HepG2 (cell line): ENCODE measurements at places on chromosomes 3 and 15. TPM values are rescaled to one million over a fixed set of nuclear protein-coding genes. Genes with fewer than 3 reads are reported as not detected.

ALDH1A2 gene
- 0.64 TPM in 1 of 2 replicates, not detected in the other for total RNA-seq

CD200 gene
- not detected in 2 replicates for total RNA-seq

AMIGO3 gene
- total RNA-seq: 0.35 TPM in 1 of 2 replicates, not detected in the other

PPM1L gene
- 1.4 TPM in 2 replicates for total RNA-seq

SIDT1 gene
- 0.07 TPM in 1 of 2 replicates, not detected in the other for total RNA-seq

MORF4L1 gene
- 218 and 361 TPM in 2 replicates for total RNA-seq

OSTN gene
- total RNA-seq: not detected in 2 replicates

CLDN18 gene
- total RNA-seq: not detected in 2 replicates

CCDC33 gene
- not detected in 2 replicates for total RNA-seq

CCK gene
- not detected in 2 replicates for total RNA-seq

GABRG3 gene
- total RNA-seq: not detected in 2 replicates

FILIP1L gene
- 8.1 and 10.2 TPM in 2 replicates for total RNA-seq

ST8SIA2 gene
- not detected in 2 replicates for total RNA-seq

PLSCR5 gene
- total RNA-seq: not detected in 2 replicates

CASR gene
- not detected in 2 replicates for total RNA-seq

RBSN gene
- 11.8 and 14.7 TPM in 2 replicates for total RNA-seq

CCDC9B gene
- 1.0 and 1.6 TPM in 2 replicates for total RNA-seq

GOLGA8M gene
- total RNA-seq: not detected in 2 replicates

LACTB gene
- total RNA-seq: 23.0 and 31.0 TPM in 2 replicates

ASB14 gene
- not detected in 2 replicates for total RNA-seq

ECE2 gene
- not detected in 2 replicates for total RNA-seq

IQSEC1 gene
- 17.4 and 24.2 TPM in 2 replicates for total RNA-seq

DUOX1 gene
- not detected in 2 replicates for total RNA-seq

TRH gene
- not detected in 2 replicates for total RNA-seq

MYO5C gene
- 23.7 and 37.3 TPM in 2 replicates for total RNA-seq

STAC gene
- total RNA-seq: not detected in 2 replicates

CCR8 gene
- not detected in 2 replicates for total RNA-seq

ATP10A gene
- total RNA-seq: 0.36 and 0.58 TPM in 2 replicates

FOXB1 gene
- not detected in 2 replicates for total RNA-seq

TSEN2 gene
- 16.4 and 17.3 TPM in 2 replicates for total RNA-seq

TTLL13 gene
- 0.29 TPM in 1 of 2 replicates, not detected in the other for total RNA-seq

MINDY4B gene
- not detected in 2 replicates for total RNA-seq

HRH1 gene
- not detected in 2 replicates for total RNA-seq

OR5H6 gene
- total RNA-seq: not detected in 2 replicates

ARHGEF3 gene
- total RNA-seq: 23.1 and 32.8 TPM in 2 replicates

SST gene
- not detected in 2 replicates for total RNA-seq

GPR27 gene
- not detected in 2 replicates for total RNA-seq

COL6A6 gene
- total RNA-seq: not detected in 2 replicates

INSYN1 gene
- total RNA-seq: not detected in 2 replicates

EPB42 gene
- not detected in 2 replicates for total RNA-seq

MME gene
- total RNA-seq: not detected in 2 replicates

RARB gene
- total RNA-seq: not detected in 2 replicates

SLC22A14 gene
- not detected in 2 replicates for total RNA-seq

GPD1L gene
- total RNA-seq: 13.7 and 20.1 TPM in 2 replicates

WNT7A gene
- not detected in 2 replicates for total RNA-seq

TERC gene
- 8.4 and 74.6 TPM in 2 replicates for total RNA-seq

GALNT15 gene
- 0.02 TPM in 1 of 2 replicates, not detected in the other for total RNA-seq

ROBO2 gene
- not detected in 2 replicates for total RNA-seq
